Epithelial cell of umbilical artery (primary cell): ENCODE measurements at places on chromosomes 1 and 21. TPM values are rescaled to one million over a fixed set of nuclear protein-coding genes. Genes with fewer than 3 reads are reported as not detected.

Gene CDK18
- 0.46 TPM in 1 of 2 replicates, not detected in the other for total RNA-seq

Gene MSH4
- under 0.01 and 0.46 TPM in 2 replicates for total RNA-seq

Gene RAB3B
- 3.0 and 5.8 TPM in 2 replicates for total RNA-seq

Gene RBP7
- total RNA-seq, result not detected in 2 replicates

Gene TRAF3IP3
- total RNA-seq, result under 0.01 TPM in 1 of 2 replicates, not detected in the other

Gene CSF1
- 3.2 and 33.9 TPM in 2 replicates for total RNA-seq

Gene FCRLB
- total RNA-seq, result 1.4 and 1.9 TPM in 2 replicates

Gene PLPP3
- 14.0 and 23.4 TPM in 2 replicates for total RNA-seq

Gene C1orf141
- not detected in 2 replicates for total RNA-seq

Gene AKR7A3
- total RNA-seq, result 0.30 TPM in 1 of 2 replicates, not detected in the other

Gene TNFRSF9
- total RNA-seq, result 0.30 and 0.65 TPM in 2 replicates

Gene NBPF6
- total RNA-seq, result not detected in 2 replicates

Gene UMODL1
- not detected in 2 replicates for total RNA-seq

Gene TMEM200B
- total RNA-seq, result 0.65 and 1.8 TPM in 2 replicates

Gene CATSPERE
- 0.30 and 0.65 TPM in 2 replicates for total RNA-seq

Gene ST6GALNAC3
- 17.9 and 28.0 TPM in 2 replicates for total RNA-seq

Gene KRTAP13-1
- not detected in 2 replicates for total RNA-seq

Gene RHD
- not detected in 2 replicates for total RNA-seq

Gene LTN1
- 26.6 and 31.6 TPM in 2 replicates for total RNA-seq

Gene C1QC
- total RNA-seq, result not detected in 2 replicates

Gene ARTN
- total RNA-seq, result 0.15 and 0.32 TPM in 2 replicates

Gene TMEM82
- total RNA-seq, result not detected in 2 replicates

Gene MYOM3
- 0.30 and 0.32 TPM in 2 replicates for total RNA-seq

Gene RRP1
- 26.3 and 29.0 TPM in 2 replicates for total RNA-seq

Gene DCDC2B
- not detected in 2 replicates for total RNA-seq

Gene ZBED6
- 8.4 and 12.3 TPM in 2 replicates for total RNA-seq

Gene DENND2C
- 0.15 and 0.65 TPM in 2 replicates for total RNA-seq

Gene NID1
- total RNA-seq, result 47.0 and 61.4 TPM in 2 replicates

Gene GPR37L1
- total RNA-seq, result not detected in 2 replicates

Gene HES3
- not detected in 2 replicates for total RNA-seq

Gene LIPI
- not detected in 2 replicates for total RNA-seq

Gene MPL
- total RNA-seq, result not detected in 2 replicates

Gene PLCH2
- total RNA-seq, result not detected in 2 replicates

Gene FAM177B
- not detected in 2 replicates for total RNA-seq

Gene S100A9
- total RNA-seq, result not detected in 2 replicates

Gene RGS16
- under 0.01 TPM in 1 of 2 replicates, not detected in the other for total RNA-seq

Gene OR6K6
- total RNA-seq, result not detected in 2 replicates

Gene C1orf52
- 18.1 and 22.7 TPM in 2 replicates for total RNA-seq

Gene BRWD1
- total RNA-seq, result 43.2 and 60.5 TPM in 2 replicates

Gene TCHH
- not detected in 2 replicates for total RNA-seq

Gene NEK2
- total RNA-seq, result 26.6 and 33.9 TPM in 2 replicates

Gene CFHR2
- total RNA-seq, result not detected in 2 replicates

Gene FOXO6
- 0.30 and 0.32 TPM in 2 replicates for total RNA-seq

Gene CD5L
- total RNA-seq, result not detected in 2 replicates

Gene CDC20
- total RNA-seq, result 62.0 and 106 TPM in 2 replicates

Gene IL20
- total RNA-seq, result not detected in 2 replicates

Gene CCDC27
- total RNA-seq, result not detected in 2 replicates

Gene ZDHHC18
- total RNA-seq, result 5.5 and 5.9 TPM in 2 replicates

Gene KCNJ6
- total RNA-seq, result not detected in 2 replicates

Gene OR6N1
- total RNA-seq, result not detected in 2 replicates

Gene HIVEP3
- total RNA-seq, result 0.61 and 1.6 TPM in 2 replicates

Gene CCSAP
- total RNA-seq, result 6.8 and 10.3 TPM in 2 replicates
